ENCODE measurements at places on chromosomes 2 and 18.
A peak's percentile ranks its signal among the peaks of the same experiment; 100 is the strongest.

- peak; percentile 9 for DNase-seq
Observed at GRCh38 chr2:55232863-55233657, 572 bp downstream of the RPS27A start.

DNA sequence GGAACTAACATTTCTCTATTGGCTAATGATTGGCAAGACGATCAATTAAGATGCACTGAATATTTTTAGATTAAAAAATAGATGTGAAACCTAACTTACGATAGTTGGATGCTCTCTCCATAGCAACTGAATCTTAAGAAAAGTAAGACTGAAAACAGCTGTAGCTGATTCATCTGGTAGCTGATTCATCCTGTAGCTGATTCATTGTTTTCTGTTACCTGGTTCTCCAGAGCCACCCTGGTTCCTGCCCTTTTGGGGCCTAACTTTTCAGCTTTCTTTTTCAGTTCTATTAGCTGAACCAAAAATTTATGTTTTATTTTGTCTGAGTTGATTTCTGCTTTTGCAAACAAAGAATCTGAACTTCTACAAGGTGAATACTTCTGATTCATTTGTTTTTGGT lies 22.7 kb upstream of the SPR start:
- DNase-seq, result no peak

DNA sequence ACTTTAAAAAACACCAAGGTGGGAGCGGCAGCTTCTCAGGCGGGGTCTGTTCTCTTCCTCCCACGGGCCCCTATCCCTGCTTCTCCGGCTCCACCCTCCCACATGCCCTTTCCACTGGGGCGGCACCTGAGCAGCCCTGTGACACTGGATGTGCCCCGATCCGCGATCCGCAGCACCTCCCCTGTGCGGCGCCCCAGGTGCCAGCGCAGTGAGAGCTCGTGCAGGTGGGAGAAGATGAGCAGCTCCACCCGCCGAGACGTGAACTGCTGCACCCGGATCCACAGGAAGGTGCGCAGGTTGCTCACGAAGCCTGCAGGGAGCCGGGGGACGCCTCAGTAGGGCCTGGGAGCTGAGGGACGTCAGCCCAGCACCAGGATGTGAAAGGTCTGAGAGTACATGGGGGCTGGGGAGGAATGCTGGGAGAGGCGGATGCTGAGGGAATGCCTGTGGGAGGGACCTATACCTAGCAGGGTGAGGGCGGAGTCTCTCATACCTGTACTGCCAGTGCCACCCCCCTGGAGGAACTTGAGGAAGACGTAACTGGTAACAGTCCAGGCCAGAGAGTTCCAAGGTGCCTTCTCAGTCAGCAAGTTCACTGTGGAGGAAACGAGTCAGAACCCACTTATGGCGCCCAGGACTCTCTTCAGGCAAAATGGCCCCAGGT lies 2.8 kb downstream of the ABCB6 start:
- no peak for DNase-seq

DNA sequence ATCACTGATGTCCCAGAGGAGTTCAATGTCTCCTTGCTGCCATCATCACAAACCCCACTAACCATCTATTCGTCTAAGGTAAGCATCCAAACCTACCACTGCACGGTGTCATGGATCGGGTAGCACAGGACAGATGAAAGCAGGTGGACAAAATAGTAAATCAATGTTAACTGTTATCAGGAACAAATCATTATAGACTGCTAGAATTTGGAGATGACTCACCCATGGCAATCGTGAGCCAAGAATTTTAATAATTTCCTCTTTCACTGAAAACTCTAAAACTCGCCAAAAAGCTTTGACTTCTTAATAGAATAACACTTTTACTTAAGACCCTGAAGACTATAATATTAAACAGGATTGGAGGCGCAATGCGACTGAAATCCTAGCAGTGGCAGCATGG lies 33.7 kb upstream of the BZW1 start:
- no peak for DNase-seq

GRCh38 chr2:67834482-67834881 lies 228.3 kb downstream of the C1D start:
- no peak for DNase-seq

DNA sequence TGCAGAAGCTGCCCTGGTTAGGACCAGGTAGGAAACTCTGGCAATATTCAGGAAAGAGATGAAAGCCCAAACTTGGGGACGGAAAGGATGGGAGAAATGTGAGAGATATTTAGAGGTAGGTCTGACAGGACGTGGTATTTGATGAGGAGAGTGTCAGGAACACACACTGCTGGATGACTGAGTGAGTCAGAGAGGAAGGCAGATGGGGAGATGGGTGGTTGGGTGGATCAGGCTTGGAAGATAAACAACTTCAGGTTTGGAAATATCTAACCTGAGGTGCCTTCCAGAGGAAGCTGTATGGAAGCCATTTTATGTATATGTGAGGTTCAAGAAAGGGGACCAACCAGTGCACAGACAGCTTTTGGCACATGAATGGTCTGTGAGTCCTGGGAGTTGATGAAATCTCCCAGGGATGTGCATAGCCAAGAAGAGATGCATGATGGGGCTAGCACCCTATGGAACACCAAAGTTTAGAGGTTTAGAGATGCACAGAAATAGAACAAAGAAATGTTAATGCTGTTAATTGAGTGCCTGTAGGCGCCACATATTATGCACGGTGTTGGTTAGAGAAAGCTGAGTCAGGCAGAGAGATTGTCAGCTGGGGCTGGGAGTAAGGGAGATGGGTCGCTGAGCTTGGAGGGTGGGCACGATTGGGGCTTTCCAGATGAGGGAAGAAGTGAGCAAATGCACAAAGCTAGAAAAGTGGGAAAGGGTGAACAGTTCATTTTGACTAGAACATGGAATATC lies 101.0 kb downstream of the VIT start:
- DNase-seq, result no peak

GRCh38 chr2:27441958-27442919 lies at the start of gene KRTCAP3:
KRTCAP3 (plus strand) TSS chr2:27442381; CDS start chr2:27442413, 32 bp downstream.
- DNase-seq, result no peak

GRCh38 chr18:47172476-47172875 lies 3.7 kb downstream of the IER3IP1 start:
- DNase-seq, result no peak

DNA sequence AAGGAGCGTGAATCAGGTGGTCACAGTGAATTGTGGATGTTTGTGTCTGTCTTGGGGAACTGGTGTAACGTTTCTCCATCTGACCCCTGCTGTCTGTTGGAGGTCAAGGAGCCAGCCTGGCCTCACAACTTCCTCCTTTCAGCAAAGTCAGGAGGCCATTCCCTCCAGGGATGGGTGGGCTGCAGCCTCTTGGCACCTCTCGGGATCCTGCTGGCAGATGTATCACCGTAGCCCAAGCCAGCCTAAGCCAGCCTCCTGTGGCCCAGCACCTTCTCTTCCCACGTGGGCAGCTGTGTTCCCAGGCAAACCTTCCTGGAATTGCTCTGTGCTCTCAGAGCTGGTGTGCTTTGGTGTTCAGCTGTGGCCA lies 30.5 kb downstream of the HPCAL1 start:
- no peak for DNase-seq

DNA sequence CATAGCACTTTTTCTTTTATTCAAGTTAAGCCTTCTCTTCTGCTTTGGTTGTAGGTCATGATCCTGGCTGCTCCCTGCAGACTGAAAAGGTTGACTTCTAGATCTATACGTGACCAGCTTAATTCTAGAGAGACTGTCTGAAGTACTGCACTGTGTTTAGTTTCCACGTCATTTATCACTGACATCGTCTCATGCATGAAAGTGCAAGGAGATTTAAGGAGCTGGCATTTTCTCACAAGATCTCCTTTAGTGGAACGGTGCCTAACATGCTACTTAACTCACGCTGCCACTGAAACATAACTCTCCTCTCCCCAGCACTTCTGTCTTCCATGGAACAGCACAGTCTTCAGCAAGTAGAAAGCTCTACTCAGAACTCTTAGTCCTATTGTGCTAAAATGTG lies 583.0 kb upstream of the KLHL29 start:
- DNase-seq, result no peak

- DNase-seq, result no peak
Observed at GRCh38 chr2:123723706-123724105, 301.4 kb upstream of the CNTNAP5 start.

- DNase-seq, result no peak
Observed at GRCh38 chr2:9004338-9005204, 1.1 kb upstream of the MBOAT2 start.

GRCh38 chr2:38116762-38117161 lies 40.8 kb upstream of the CYP1B1 start:
- DNase-seq, result no peak

DNA sequence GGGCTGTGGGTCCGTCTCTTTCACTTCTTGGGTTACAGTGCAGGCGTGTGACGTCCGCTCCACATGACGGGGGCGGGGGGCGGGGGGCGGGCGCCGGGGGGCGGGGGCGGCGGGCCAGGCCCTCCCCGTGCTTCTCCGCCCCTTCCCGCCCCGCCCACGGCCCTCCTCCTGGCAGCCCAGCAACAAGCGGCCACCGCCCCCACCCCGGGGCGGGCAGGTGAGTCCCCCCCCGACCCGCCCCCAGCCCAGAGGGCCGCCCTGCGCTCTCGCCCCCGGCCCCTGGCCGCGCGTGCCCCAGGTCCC lies 3.6 kb downstream of the ZNF516 start:
- no peak for DNase-seq

GRCh38 chr2:112627060-112628040 lies 18.4 kb upstream of the SLC20A1 start:
- peak; percentile 35 for DNase-seq

DNA sequence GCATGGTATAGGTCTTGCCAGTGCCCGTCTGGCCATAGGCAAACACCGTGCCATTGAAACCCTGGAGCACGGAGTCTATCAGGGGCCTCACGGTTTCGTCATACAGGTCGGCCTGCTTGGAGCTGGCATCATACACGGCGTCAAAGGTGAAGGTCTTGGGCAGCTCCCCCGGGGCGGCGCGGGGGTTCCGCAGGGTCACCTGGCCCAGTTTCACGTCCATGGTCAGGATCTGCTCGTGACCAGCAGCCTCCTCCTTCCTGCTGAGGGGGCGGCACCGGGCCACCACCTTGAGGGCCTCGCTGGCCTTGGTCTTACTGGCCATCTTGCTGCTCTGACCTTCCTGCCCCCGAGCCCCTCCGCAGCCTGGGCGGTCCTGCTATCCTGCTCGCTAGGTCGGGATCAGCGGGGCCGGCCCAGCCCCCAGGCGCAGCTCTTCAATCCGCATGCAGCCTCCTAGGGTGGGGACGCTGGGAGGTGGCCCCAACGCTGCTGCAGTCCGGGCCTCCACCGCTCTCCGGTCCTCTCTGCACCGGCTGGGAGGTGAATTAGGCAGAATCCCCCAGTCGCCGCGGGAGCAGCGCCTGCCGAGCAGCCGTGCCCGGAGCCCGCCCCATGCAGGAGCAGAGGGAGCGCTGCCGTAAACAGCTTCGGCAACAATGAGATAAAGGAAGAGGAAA lies 563 bp downstream of the KIF3C start:
- DNase-seq, result no peak

DNA sequence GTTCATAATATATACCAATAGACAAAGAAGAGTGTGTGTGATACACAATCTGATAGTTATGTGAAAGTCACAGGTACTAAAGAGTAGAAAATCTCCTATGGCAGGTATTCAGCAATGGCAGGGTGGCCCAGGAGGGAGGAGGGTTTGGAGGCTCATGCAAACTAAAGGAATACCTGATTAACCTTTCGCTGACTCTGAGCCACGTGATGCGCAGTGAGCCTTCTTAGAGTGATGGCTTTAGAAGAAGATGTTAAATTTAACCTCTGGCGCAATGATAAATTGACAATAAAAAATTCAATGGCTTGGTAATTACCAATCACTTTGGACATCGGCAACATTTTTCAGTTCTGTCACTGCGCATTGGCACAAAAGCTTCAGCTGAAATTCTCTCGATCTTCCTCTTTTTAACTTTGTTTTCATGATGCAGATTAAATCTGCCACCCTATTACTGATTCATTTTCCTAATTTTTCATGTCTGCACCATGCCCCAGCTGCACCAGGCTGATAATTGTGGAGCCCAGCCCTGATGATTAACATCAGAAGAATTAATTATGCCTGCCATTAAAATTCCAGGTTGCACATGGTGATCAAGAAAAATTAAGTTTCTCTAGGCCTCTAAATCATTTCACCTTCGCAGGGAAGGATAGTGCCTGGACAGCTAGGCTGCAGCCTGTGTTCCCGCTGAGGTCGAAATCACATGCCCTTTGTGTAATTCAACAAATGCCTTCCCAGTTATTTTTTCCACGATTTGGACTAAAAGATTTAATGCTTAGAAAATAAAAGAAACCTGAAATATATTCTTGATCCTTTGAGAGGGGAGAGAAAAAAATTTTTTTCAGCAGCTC lies 250.6 kb upstream of the HNRNPA3 start:
- no peak for DNase-seq

All from NK-92 treated with Interleukin-12 subunit alpha and Interleukin-12 subunit beta, amount 100 ng/mL, for 24 hours (cell line).